Right atrium auricular region (tissue), 2 donors: ENCODE measurements at places on chromosomes 2 and 18. TPM values are rescaled to one million over a fixed set of nuclear protein-coding genes. Genes with fewer than 3 reads are reported as not detected.

- no peak for DNase-seq
Observed at GRCh38 chr2:152443771-152444170, 108.8 kb downstream of the FMNL2 start.

- DNase-seq = no peak
Observed at GRCh38 chr2:216181351-216181750, 72.2 kb downstream of the XRCC5 start.

GRCh38 chr18:51029694-51030536 lies at the start of gene SMAD4:
TSS of gene SMAD4 (plus strand) at chr18:51030213. CDS start at chr18:51047047, 16,834 bp downstream.
- peak; percentile 97 for DNase-seq

The SLC19A3 gene
- 3.5 TPM for total RNA-seq

DNA sequence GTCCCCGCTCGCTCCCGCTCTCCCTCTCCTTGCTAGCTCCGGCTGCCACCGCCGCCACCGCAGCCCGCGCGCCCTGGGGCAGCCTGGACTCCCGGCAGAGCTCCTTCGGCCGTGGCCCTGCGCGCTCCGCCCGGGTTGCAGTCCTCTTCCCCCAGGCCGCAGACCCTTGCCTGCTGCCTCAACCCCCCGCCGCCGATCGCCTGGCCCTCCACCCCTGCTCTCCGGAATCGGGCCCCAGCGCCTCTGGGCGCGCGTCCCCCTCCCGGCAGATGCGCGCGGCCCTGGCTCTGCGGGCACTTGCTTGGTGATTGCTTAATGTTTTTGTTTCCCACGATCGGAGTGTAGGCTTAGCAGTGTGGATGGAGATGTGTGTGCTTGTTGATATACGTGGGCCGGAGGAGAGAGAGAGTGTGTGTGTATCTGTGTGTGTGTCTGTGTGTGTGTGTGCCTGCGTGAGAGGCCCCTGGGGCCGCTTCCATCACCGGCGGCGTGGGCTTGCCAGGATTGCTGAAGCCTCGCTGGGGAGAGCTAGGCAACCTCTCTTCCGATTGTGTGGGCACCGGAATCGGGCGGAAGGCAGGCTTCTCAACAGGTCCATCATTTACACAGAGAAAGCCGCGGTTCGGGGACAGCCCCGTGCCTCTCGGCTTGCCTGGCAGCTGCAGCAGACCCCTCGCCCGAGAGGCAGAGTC lies 877 bp downstream of the INHBB start:
- DNase-seq = no peak

The C2orf92 gene
- total RNA-seq = 3.0 TPM

The UGT1A3 gene
- total RNA-seq = not detected

The MYO7B gene
- total RNA-seq = 0.52 TPM

The ZSWIM2 gene
- total RNA-seq = not detected

DNA sequence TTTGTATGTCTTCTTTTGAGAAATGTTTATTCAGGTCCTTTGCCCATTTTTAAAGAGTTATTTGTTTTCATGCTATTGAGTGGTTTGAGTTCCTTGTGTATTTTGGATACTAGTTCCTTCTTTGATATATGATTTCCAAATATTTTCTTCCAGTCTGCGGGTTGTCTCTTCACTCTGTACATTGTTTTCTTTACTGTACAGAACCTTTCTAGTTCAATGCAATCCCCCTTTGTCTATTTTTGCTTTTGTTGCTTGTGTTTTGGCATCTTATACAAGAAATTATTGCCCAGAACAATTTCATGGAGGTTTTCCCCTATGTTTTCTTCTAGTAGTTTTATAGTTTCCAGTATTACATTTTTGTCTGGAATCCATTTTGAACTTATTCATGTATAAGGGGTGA lies 62.5 kb upstream of the ACVR1C start:
- DNase-seq = no peak

GRCh38 chr2:26345283-26345544 lies 729 bp upstream of the SELENOI start:
- no peak for DNase-seq

The RNU2-63P gene
- total RNA-seq = not detected

- DNase-seq = no peak
Observed at GRCh38 chr2:100895402-100895801, 75.5 kb downstream of the NPAS2 start.

DNA sequence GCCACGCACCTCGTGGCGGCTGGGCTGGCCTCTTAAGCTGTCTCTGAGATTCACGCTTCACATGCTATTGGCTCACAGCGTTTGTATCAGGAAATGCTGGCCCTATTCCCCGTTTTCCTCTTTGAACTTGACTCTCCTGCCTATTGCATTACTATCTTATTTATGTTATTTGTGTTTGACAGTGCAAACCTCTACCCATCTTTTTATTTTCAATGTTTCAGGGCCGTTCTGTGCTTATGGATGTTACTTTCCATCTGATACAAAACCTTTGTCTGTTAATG lies 149.9 kb upstream of the TWIST2 start:
- DNase-seq = no peak

- no peak for DNase-seq
Observed at GRCh38 chr2:6880200-6880733, 2.7 kb downstream of the RSAD2 start.

The PIEZO2 gene
- 0.63 TPM for total RNA-seq
